Colonic mucosa (tissue), 4 donors: ENCODE measurements at places on chromosomes 16 and 17. TPM values are rescaled to one million over a fixed set of nuclear protein-coding genes. Genes with fewer than 3 reads are reported as not detected.

SCNN1B gene
- 94.7 TPM for total RNA-seq

DNA sequence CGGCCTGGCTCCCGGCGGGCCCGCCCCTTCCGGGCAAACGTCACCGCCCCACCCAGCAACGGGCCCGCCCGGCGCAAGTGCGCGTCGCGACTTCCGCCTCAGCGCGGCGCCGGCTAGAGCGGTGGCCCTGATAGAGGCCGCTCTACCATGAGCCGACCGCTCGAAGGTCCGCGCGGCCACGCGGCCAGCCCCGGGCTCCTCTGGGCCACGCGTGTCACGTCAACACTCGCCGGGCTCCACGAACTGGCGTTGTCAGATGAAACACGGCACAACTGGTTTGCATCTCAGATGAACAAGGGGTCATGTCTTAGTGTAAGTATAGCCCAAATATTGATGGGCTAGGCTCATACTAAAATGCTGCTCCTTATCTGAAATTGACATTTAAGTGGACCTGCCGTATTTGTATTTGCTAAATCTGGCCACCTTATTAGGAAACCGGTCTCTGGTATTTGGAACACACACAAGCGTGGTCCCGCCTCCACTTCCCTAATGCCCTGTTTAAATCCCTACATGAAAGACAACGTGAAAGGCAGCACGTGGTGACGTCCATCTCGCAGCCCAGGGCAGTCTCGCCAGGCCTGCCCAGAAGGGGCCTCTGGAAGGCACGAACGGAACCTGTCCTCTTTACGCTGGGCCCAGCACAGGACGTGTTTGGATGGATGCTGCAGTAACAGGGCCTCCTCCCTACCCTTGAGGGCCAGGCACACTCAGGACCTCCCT lies at the start of gene ZNF598:
TSS of gene ZNF598 (minus strand) at position 31 of the 720 bp plus-strand sequence.
- DNase-seq = peak; percentile 79

GRCh38 chr16:1899641-1900451 lies 18.4 kb downstream of the HS3ST6 start:
- peak; percentile 71 for DNase-seq

LRRC3C gene
- not detected for total RNA-seq

KRTAP4-9 gene
- not detected for total RNA-seq

- no peak for DNase-seq
These were observed 218.0 kb upstream of the TNRC6C start for GRCh38 chr17:77740481-77740880.

DNA sequence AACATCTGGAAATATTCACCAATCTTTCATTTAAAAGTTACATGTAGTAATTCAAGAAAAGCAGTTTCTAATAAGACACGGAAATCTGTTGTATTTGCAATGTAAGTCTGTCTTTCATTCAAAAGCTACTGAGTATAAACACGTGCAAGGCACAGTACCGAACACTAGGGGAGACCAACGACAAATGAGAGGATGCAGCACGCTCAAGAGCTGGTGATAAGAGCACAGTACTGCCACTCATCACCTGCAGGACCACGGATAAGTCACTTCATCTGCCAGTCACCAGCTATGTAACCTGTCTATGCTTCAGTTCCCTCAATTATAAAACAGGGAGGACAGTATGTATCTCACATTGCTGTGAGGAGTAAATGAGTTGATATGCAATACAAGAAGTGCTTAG lies 67.1 kb downstream of the CLEC18A start:
- DNase-seq = no peak

- no peak for DNase-seq
These were observed 15.2 kb downstream of the RPTOR start for GRCh38 chr17:80559825-80560251.

- no peak for DNase-seq
These were observed 2.7 kb upstream of the PDE6G start for GRCh38 chr17:81659038-81659437.

- DNase-seq = peak; percentile 44
These were observed 3.0 kb upstream of the ZNF213 start for GRCh38 chr16:3131755-3132377.

DNA sequence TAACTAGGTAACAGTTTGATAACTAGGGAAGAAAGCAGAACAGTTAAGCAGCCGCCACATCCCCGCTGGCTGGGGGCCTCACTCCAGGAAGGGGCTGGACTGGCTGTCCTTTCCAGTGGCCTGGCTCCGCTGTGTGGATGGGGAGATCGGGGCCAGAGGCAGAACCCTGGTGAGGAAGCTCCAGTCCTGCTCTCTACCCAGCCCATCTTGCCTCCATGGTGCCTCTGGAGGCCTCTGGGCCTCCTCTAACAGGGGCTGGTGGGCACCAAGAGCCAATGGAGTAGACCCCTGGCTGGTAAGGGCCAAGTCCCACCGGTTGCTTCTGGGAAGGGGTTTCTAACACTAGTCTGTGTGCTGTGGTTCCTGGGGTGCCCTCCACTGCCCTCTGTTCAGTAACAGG lies 8.1 kb downstream of the CNP start:
- DNase-seq = no peak

GRCh38 chr17:40358323-40359038 lies 6.1 kb downstream of the GJD3 start:
- DNase-seq = peak; percentile 94

DNA sequence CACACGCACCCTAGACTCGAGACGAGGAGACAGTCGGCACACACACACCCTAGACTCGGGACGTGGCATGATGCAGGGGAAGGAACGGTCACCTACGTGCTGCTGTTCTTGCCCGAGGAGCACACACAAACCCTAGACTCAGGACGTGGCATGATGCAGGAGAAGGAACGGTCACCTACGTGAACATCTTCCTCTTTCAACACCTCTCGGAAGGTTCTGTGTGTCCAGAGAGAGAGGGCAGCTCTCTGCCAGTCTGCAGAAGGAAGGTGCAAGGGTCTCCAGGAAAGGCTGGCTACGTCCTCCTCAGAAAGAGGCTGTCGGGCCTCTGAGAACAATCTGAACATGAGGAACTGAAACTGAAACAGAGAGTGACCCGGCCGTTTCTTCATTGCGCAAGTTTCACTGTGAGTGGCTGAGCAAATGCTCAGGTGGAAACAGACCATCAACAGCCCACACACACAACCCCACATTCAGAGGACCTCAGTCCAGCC lies 43.4 kb downstream of the ZNF276 start:
- DNase-seq = peak; percentile 75

- no peak for DNase-seq
These were observed 50.4 kb downstream of the SNX29 start for GRCh38 chr16:12026741-12027490.

DNA sequence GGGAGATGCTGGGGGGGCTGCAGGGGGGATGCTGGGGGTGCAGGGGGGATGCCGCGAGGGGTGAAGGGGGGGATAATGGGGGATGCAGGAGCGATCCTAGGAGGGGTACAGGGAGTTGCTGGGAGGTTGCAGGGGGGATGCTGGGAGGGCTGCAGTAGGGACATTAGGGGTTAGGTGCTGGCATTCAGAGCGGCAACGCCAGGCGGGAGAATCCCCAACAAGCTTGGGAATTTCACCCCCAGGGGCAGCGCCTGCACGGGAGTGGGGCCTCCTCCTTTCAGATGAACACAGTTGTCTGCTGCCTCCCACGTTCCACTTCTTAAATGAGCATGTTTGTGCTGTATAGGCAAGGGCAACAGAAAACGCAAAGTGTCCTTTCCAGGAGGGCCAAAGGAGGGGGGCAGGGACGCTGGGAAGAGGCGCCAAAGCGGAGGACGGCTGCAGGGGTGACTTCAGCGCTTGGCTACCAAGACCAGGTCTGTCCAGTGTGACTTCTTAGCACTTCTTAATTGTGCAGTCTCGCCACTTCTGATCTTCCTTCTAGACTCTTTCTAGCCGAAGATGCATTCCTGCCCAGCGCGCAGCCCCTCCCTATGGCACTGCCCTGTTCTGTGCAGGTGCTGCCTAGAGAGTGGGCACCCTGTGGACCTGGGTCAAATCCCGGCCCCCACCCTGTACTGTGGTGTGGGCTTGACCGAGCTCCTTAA lies 2.0 kb upstream of the SLC6A4 start:
- DNase-seq = no peak

MVD gene
- 132 TPM for total RNA-seq

- DNase-seq = no peak
These were observed 68.5 kb upstream of the TBX2 start for GRCh38 chr17:61331178-61331577.

GRCh38 chr17:34614698-34615097 lies 35.3 kb downstream of the TMEM132E start:
- no peak for DNase-seq

CCDC182 gene
- total RNA-seq = not detected

ARMC5 gene
- 5.5 TPM for total RNA-seq

EXOC7 gene
- 95.0 TPM for total RNA-seq

- DNase-seq = no peak
These were observed 7.5 kb downstream of the NFE2L1 start for GRCh38 chr17:48055531-48056245.

GRCh38 chr17:66579556-66579955 lies 255.4 kb upstream of the CACNG5 start:
- DNase-seq = no peak

GPT2 gene
- total RNA-seq = 45.3 TPM

DNA sequence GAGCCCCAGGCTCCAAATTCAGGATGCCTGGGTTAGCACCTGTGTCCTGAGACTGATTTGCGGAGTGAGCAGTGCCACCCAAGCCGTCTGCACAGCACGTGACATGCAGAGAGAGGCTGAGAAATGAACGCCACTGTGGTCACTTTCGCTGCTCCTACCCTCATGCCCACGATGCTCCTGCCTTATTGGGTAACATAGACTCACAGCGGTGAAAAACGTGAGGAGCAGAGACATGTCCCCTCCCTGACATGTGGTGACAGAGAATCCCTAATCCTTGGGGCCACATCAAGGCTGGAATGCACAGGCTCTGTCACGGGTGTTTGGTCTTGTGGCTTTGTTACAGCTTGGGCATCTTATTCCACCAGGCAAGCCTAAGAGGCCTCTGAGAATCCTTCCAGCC lies 52.1 kb upstream of the CACNG5 start:
- DNase-seq = no peak

DNA sequence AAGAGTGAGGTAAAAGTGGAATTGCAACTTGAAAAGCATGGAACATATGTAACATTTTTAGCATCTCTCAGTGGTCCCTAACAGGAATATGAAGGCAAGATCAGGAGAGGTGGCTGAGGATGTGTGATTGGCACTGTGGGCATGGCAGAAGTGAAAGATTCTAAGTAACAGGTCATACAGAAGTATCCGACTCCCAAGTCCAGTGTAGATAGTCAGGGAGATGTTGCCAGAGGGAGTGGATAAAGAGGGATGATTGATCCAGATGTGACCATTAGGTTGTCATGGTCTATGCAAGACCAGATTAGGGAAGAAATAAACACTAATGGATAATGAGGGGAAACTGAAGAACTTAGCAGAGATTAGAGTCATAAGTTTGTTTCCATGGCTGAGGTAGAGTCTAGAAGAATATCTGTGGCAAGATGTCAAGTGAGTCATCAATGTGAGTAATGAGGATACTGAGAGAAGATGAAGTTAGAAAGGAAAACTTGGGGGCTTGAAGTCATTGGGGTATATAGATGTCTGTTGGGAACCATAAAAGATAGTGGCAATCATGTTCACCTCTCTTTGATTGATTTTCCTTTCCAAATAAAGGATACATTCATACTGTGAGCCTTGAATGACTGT lies 23.9 kb upstream of the CAPNS2 start:
- DNase-seq = no peak

GRCh38 chr17:32445971-32446370 lies 1.7 kb downstream of the PSMD11 start:
- DNase-seq = no peak

DNA sequence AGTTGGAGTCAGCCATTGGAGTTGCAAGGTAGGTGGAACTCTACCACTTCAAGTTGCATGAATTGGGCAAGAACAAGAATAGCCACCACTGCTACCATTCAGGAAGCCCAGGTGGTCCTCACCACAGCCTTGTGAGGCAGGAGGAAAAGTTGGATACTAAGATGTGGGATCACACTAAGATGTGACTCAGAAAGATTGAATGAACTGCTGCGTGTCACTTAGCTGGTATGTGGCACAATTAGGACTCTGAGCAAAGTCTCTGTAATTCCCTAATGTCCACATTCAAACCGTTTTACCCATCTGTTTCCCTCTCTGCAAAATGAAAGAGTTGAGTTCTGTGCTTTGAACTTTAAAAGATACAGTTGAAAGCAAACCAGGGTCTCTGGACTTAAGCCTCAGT lies 44.7 kb upstream of the HS3ST3A1 start:
- DNase-seq = no peak

ACAP1 gene
- 12.1 TPM for total RNA-seq

DNA sequence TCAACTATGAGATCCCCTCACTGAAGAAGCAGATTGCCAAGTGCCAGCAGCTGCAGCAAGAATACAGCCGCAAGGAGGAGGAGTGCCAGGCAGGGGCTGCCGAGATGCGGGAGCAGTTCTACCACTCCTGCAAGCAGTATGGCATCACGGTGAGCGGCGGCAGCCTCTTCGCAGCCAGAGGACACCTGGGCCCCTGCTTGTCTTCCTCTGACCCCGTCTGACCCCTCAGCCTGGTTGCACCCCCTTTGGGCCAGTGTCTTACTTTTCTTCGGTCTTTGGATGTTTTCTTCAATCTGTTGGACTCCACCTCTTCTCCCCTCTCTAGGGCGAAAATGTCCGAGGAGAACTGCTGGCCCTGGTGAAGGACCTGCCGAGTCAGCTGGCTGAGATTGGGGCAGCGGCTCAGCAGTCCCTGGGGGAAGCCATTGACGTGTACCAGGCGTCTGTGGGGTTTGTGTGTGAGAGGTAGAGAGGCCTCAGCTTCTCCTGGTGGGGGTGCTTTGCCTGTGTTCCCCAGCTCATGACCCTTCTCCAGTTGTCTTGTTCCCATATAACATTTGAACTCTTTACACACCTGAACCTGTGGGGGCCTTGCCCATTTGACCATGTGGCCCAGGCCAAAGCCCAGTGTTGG lies 4.4 kb downstream of the CDK5RAP3 start:
- no peak for DNase-seq

DNA sequence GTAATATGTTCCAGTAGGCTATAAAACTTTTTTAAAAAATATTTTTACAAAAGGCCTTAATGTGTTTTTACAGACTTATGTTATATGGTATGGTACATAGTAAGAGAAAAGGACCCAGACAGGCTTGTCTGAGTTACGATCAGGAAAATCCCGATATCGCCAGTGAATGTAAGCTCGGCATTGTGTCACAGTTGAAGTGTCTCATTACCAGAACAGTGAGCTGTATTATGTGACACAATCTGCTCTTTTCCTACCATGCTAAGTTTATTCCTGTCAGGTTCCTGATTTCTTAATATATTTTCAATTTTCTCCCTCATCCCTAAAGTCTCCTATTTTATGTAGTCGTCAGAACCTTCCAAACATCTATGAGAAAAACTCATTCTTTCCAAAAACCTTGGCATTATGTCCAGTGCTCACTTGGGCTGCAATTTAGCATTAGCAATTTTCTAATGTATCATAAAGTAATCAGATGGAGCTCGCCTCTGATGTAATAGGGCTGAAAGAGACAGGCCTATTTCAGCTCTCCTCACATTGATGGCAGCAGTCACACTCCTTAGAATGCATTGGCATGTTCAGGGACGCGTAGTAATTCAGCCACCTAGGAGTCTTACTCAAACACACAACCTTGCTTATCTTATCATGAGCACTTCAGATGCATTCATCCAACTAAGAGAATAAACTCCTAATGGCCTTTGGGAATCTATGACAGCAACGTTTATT lies 147.6 kb upstream of the NOG start:
- DNase-seq = no peak

- DNase-seq = no peak
These were observed 10.4 kb downstream of the KPNB1 start for GRCh38 chr17:47660064-47660492.

KCTD19 gene
- total RNA-seq = 0.24 TPM

- no peak for DNase-seq
These were observed 1.0 kb downstream of the TEDC2 start for GRCh38 chr16:2460916-2461315.

KRT32 gene
- total RNA-seq = not detected

PRKCB gene
- 2.5 TPM for total RNA-seq

- DNase-seq = no peak
These were observed 14.3 kb downstream of the MLYCD start for GRCh38 chr16:83913245-83913633.
